Parietal lobe (tissue), 2 donors: ENCODE measurements at places on chromosomes 16 and 17. TPM values are rescaled to one million over a fixed set of nuclear protein-coding genes. Genes with fewer than 3 reads are reported as not detected.

Gene GNGT2
- total RNA-seq, result not detected

Gene CCL17
- not detected for total RNA-seq

Gene CCDC43
- 38.2 TPM for total RNA-seq

Gene CLEC19A
- total RNA-seq, result 0.31 TPM

Gene CD300A
- 2.5 TPM for total RNA-seq

Gene TGFB1I1
- total RNA-seq, result 4.1 TPM

Gene DYNLRB2
- total RNA-seq, result 1.6 TPM

Gene SP6
- total RNA-seq, result not detected

Gene LRRC46
- total RNA-seq, result not detected

Gene FOXF1
- 0.31 TPM for total RNA-seq

Gene TMEM107
- 17.5 TPM for total RNA-seq

Gene FOXN1
- total RNA-seq, result not detected

Gene NKD1
- total RNA-seq, result 3.1 TPM

Gene UMOD
- total RNA-seq, result not detected

Gene KRTAP4-5
- total RNA-seq, result not detected

Gene CCL5
- not detected for total RNA-seq

Gene GRAPL
- total RNA-seq, result 5.0 TPM

Gene KRT32
- total RNA-seq, result not detected

Gene NPIPB9
- total RNA-seq, result 11.6 TPM

Gene CDK10
- total RNA-seq, result 52.6 TPM

Gene TEDC2
- total RNA-seq, result 12.2 TPM

Gene KRTAP4-3
- not detected for total RNA-seq

Gene MEIOC
- 0.31 TPM for total RNA-seq

Gene GPT2
- total RNA-seq, result 26.0 TPM

Gene CDH3
- total RNA-seq, result 10.6 TPM

Gene MT1A
- not detected for total RNA-seq

Gene CDH5
- total RNA-seq, result 7.8 TPM

Gene SLC52A1
- total RNA-seq, result not detected

Gene ARHGAP27
- total RNA-seq, result 3.8 TPM

Gene KRTAP2-3
- total RNA-seq, result not detected
